Endothelial cell of umbilical vein (primary cell): ENCODE measurements at places on chromosomes 4 and X. TPM values are rescaled to one million over a fixed set of nuclear protein-coding genes. Genes with fewer than 3 reads are reported as not detected.

The UGT2B10 gene
- total RNA-seq, result not detected in 2 replicates

The KDR gene
- total RNA-seq, result 139 and 145 TPM in 2 replicates

The CCDC110 gene
- 0.28 and 0.71 TPM in 2 replicates for total RNA-seq

The FAM114A1 gene
- total RNA-seq, result 99.2 and 101 TPM in 2 replicates

The TMPRSS11F gene
- not detected in 2 replicates for total RNA-seq

The KIAA1210 gene
- not detected in 2 replicates for total RNA-seq
